SK-N-DZ (cell line): ENCODE measurements at places on chromosomes 4 and X.

DNA sequence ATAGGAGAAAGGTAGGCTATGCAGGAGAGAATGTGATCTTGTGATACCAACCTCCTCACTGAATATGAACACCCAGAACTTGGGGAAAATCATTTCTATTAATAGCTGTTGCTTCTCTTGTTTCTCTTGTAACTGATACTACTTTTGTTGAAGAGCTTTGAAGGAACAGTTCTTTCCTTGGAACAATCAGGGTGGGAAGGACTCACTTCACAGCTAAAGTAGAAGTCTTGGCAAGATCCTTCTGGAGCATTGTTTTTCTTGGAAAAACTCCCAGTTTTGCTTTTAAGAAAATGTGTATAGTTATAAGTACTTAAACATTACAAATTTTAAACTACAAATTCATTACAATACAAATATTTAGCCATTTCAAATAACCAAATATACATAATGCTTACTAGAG is 19.1 kb upstream of the XK start:
- no peak for DNase-seq

DNA sequence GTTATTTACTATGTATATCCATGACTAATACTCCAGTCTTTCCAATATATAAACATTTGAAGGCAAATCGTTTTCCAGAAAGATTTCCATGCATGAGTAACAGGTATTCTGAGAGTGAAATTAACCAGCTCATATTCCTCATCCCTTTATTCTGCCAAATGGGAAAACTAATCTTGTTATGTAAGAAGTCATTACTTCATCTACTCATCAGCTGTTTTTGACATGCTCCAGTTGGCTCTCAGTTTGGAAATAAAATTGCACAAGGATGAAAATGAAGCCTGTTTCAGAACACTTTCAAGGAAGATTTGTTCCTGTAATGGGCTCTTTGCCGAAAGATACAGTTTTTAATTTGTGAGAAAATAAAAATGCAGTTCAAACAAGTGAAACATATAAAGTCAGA is 121.9 kb downstream of the KCTD8 start:
- DNase-seq, result peak; percentile 52

DNA sequence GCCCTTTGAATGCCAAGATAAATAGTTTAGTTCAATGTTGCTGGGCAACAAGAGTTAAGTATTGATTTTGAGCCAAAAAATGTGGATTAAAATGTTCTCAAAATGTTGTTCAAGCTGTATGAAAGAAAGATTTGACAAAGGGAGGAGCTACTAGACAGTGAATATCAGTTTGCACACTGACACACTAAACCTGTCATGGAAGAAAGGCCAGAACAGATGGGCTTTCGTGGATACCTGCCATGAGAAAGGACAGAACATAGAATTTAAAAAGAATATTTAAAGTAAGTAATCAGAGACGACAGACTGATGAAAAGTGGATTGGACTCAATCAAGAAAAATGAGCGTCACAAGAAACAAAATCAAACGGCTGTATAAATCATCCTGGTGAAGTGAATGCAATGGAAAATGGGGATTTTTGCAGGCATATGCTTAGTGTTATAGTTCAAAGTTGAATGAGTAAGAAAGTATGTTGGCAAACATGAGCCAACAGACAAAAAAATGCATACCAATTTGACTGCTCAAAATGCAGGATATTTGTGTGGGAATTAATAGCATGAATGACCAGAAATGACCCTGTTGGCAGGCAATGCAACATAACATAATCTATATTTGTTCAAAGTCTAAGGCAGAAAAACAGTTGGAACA is 7.4 kb downstream of the PCDH18 start:
- no peak for DNase-seq

DNA sequence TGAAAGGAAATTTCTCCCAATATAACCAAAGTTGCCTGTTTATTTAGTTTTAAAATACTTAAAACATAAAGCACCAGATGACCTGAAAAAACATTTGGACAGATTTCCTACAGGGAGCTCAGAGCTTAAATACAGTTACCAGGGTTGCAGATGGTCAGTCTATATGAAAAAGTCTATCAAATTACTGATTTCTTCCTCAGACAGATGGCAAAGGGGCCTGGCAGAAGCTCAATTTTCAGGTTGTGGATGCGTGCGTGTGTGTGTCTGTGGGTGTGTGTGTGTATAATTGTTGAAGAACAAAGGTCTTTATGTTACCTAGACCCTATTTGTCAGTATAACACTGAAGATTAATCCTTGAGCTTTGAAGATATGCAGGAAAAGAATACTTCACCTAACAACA is 169.4 kb downstream of the MAD2L1 start:
- peak; percentile 68 for DNase-seq

DNA sequence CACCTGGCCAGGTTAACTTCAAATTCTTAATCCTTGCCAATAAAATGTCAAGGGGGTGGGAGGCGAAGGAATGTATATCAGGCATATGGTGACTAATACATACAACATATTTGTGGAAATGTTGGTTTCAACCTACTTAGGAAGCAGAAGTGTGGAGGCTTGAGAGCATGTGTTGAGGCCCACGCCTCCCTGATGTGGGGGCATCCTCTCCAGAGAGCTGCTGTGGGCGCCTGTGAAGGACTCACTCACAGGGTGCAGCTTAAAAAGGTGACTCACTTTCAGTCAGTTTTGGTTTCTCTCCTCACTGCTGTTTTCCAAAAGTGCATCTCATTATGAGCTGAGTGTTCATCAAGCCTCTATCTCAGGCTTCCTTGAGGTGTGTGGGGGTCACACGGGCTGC is 27.5 kb downstream of the LNX1 start:
- no peak for DNase-seq

DNA sequence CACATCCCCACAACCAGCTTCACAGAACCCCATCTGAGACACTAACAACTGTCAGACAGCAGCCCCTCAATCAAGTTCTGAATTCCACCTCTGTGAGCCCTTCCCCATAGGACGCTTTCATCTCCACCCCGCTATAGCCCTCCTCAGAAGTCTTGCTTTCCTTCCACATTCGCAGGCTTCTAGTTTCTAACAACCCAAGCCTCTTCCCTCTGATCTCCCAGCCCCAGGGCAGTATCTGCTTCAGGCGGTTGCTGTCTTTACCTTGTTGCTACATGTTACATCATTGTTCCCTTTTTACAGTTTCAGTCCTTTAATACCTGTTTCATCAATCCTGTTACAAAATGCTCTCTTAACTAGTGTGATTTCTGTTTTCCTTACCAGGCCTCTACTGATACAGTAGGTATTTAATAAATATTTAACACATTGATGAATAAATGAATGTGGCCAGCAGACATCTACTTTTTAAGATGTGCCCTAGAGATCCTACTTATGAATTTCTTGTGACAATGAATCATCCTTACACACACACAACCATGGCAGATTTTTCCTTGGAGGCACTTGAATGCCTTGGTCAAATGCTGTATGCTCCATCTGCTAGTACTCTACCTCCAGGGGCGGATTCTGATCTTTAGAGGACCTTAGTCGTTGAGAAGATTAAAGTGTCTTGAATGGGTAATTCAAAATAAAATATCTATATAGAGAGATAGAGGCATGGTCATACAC is 164.7 kb upstream of the SLIT2 start:
- DNase-seq, result no peak

GRCh38 chr4:2419814-2420213 is 1.1 kb downstream of the CFAP99 start:
- DNase-seq, result no peak

DNA sequence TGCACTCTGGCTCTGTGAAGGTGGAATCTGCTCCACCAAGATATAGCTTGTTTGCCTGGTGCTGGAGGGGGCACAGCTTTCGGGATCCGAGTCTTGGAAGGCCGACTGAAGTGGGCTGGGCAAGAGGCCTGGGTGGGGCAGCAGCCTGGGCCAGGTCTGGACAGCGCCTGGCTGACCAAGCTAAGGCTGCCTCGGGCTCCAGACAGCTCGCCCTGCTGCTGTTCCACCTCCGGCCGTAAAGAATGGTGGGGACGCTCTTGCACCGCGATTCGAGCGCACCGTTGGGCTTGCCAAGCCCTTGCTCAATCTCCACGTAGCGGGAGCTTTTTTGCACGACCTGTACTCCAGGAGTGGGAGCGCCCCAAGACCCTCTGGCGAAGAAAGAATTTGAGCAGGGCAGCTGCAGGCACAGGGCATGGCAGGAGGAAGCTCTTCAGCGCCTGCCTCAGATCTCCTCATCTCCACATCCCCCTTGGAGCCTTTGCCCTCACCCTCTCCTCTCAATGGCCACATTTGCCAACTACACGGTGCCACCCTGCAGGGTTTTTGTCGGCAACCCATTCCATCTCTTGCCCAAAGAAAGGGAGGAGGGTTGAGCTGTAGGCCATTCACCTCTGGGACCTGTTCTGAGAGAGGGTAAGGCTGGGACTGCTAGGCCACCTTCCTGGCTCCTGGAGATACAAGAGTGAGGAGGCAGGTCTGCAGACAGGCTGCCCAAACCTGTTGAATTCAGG is 18.9 kb downstream of the CNGA2 start:
- peak; percentile 36 for DNase-seq

DNA sequence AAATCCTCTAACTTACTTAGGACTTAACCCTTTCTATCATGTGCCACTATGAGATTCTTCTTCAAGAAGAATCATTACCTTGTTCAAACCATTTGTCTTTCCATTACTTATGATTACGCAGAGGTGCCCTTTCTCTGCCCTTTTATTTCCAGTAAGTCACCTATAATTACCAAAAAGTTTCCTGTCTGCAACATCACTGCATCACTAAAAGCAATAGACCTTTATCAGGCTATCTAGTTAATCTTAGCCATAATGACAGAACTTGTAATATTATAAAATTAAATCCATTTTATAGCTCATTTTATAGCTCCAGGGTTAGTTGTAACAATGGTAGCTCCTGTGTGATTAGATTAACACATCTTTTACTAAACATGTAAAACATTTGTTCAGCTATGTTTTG is 673.6 kb upstream of the PITX2 start:
- no peak for DNase-seq
